ENCODE measurements at places on chromosomes 7 and 10. TPM values are rescaled to one million over a fixed set of nuclear protein-coding genes. Genes with fewer than 3 reads are reported as not detected.

Gene CDK5
- 24.3 TPM for total RNA-seq

Gene OSBPL3
- total RNA-seq: 8.8 TPM

GRCh38 chr10:34400075-34400474 is 415.0 kb downstream of the PARD3 start:
- DNase-seq: no peak

DNA sequence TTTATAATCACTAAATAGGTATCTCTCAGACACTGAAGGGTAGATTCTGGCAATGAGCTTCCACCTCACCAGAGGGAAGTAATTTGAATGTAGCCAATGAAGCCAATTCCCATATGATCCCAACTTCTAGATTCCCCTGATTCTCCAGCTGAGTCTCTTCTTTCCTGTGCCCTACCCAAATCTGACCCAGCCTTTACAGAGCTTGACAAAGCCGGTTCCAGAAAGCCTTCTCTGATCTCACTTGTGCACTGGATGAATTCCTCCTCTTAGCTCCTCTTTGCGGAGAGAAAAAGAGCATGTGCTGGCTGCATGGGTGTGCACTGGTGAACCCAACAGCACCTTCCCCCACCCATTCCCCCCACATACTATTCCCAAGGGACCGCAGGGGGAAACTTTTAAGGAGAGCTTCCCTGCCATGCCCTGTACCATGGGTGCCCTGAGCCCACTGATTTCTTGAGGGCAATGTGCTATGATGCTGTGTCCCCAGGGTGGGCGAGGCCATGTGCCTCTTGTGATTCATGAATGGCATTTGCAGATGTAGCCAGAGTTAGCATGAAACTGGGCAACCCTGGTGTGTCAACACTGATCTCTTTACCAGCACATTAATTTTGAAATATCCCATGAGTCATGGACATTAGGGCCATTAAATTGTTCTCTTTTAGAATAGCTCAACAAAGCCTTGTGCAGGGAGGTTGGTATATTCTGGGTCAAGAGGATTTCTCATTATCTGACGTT is 50.4 kb upstream of the PLEKHA1 start:
- DNase-seq: no peak

- DNase-seq: no peak
Observed at GRCh38 chr10:71713135-71714030, 6.2 kb downstream of the C10orf105 start.

DNA sequence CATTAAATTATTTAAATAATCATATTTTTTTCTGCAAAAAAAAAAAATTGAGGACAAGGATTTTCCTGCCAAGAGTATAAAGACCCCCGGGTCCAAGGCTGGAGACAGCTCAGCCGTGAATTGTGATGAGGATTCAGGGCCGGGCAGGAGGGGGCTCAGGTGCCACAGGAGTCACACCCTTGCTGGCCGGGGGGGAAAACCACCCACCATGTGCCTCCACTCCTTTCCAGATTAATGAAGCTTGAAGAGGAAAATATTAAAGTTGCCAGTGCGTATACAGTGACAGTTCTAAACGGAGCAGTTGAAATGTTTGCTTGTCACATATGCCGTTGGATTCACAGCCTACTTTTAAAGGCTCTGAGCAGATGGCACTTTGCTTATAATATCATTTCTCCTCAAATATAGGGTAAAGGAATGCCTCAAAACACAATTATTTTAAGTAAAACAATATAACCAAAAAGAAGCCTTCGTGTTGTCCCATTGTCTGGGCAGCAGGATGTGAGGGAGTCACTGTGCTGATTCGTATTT is 49.6 kb downstream of the ADARB2 start:
- no peak for DNase-seq

GRCh38 chr10:59366290-59366689 is 3.9 kb upstream of the FAM13C start:
- no peak for DNase-seq

- peak; percentile 42 for DNase-seq
Observed at GRCh38 chr10:110667620-110668343, 23.6 kb downstream of the RBM20 start.

All from H7 (cell line).